ENCODE measurements at places on chromosomes 6 and 20. TPM values are rescaled to one million over a fixed set of nuclear protein-coding genes. Genes with fewer than 3 reads are reported as not detected.

DNA sequence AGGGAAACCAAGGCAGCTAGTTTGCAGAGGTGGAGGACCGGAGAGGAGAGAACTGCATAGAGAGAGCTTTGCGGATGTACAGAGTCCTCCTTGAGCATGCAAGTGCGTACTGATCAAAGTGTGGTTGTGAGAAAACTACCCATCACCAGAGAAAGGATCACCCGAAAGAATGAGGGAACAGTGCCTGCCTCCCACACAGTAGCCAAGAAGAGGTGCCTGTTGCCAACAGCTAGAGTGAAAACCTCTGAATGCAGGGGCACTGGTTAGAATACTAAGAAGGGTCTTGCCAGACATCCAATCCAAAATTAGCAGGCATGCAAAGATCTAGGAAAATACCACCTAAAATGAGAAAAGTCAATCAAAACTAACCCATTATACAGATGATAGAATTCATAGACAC lies 166.6 kb upstream of the AKAP12 start:
- H3K27ac ChIP-seq: no peak overlapping the region
- H3K36me3 ChIP-seq: no peaks in the 10 kb centered on the region
- H3K4me3 ChIP-seq: no peak overlapping the region
- no peaks in the 10 kb centered on the region for H3K27me3 ChIP-seq
- H3K4me1 ChIP-seq: peaks cover 57% of the 10 kb centered on the region

DNA sequence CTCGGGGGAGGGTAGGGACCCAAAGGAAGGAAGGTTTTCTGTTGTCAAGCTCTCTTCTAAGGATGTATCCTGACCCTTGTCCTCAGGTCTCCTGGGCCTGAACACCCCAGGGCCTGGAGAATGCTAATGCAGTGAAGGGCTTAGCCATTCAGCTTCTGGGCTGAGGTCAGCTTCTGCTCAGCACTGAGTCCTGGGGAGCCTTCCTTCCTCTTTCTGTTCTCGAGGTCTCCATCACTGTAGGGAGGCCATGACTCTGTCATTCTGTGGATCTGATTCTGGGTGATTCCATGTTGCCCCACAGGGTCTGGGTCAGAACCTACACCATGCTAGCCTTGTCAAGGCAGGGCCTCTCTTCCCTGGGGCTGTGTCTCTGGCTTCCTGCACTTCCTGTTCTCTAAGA lies 712.7 kb downstream of the DHX35 start:
- no peak overlapping the region for H3K4me3 ChIP-seq
- H3K36me3 ChIP-seq: no peaks in the 10 kb centered on the region
- H3K4me1 ChIP-seq: no peaks in the 10 kb centered on the region
- no peak for DNase-seq

DNA sequence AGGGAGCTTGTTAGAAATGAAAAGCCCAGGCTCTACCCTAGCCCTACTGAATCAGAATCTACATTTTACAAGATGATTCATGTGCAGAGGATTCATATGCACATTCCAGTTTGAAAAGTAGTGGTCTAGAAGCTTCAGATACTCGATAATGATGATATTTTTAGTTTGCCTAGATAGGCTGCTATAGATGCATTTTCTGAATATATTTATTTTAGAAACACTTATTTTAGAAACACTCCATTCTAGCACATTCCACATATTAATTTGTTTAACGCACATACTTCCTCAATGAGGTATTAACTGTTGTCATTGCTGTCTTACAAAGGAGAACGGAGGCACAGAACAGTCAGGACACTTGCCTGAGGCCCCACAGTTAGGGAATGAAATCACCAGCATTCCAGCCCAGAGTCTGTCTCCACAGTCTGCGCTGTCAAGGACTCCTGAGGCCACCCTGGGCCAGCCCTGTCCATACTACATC lies 64.4 kb downstream of the SNAP25 start:
- H3K36me3 ChIP-seq: no peaks in the 10 kb centered on the region
- H3K27me3 ChIP-seq: peaks cover 53% of the 10 kb centered on the region
- no peak overlapping the region for H3K27ac ChIP-seq
- H3K4me1 ChIP-seq: no peaks in the 10 kb centered on the region
- no peak for DNase-seq

DNA sequence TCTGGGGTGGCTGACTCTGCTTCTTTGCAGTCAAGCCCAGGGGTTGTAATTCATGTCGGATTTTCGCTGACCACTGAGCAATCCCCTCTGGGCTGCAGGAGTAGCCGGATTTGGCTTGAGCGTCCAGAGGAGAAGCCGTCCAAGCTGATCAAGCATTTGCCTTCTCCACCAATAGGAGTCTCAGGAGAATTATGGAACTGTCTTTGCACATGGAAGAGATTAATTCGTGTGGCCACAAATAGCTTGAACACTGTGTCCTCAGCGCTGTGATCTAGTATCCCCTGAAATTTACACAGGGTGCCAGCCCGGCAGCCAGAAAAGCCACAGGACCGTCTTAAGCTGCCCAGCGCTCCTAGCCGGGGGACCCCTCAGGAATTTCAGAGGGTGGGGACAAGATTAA lies 37.1 kb downstream of the EYA2 start:
- no peaks in the 10 kb centered on the region for H3K36me3 ChIP-seq
- H3K27me3 ChIP-seq: peaks cover 14% of the 10 kb centered on the region
- no peaks in the 10 kb centered on the region for H3K4me1 ChIP-seq
- H3K4me3 ChIP-seq: no peak overlapping the region
- H3K27ac ChIP-seq: no peak overlapping the region

- no peaks in the 10 kb centered on the region for H3K27me3 ChIP-seq
- no peak overlapping the region for H3K4me3 ChIP-seq
- H3K27ac ChIP-seq: no peak overlapping the region
- H3K36me3 ChIP-seq: no peaks in the 10 kb centered on the region
These were observed 62.2 kb upstream of the KLHL31 start for GRCh38 chr6:53727748-53728147.

DNA sequence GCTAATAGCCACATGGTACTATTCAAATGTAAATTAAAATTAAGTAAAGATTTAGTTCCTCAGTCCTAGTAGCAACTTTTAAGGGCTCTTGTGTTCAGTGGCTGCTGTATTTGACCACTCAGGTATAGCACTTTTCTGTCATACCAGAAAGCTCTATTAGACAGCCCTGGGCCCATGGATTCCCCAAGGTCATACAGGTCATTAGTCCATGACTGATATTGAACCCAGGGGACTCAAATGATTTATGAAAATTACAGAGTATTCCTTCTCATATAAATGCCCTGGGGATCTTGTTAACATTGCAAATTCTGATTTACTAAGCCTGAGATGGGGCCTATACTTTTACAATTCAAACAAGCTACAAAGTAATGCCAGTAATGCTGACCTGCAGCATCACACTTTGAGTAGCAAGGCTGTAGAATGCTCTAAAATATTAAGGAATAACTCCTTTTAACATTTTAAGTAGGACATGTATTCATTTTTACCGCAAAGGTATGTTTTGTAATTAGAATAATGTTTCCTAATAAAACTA lies 29.6 kb downstream of the RNF217 start:
- no peaks in the 10 kb centered on the region for H3K4me1 ChIP-seq
- H3K27me3 ChIP-seq: no peaks in the 10 kb centered on the region
- H3K4me3 ChIP-seq: no peak overlapping the region
- no peak overlapping the region for H3K27ac ChIP-seq
- no peak for DNase-seq

DNA sequence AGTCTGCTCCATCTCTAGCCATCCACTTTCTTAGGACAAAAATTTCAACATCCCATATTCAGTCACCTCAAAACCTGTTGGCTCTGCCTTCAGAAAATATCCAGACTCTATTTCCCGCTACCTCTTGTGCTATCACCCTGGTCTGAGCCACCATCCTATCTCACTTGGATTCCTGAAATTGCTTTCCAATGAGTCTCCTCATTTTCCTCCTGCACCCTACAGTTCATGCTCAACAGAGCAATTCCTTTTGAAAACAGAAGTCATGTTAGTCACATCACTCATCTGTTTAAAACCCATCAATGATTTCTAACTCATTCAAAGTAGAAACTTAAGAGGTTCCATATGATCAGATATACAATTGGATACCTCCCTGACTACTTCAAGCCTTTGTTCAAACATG lies 229.9 kb downstream of the ADGRG6 start:
- H3K27me3 ChIP-seq: no peaks in the 10 kb centered on the region
- DNase-seq: no peak
- H3K4me1 ChIP-seq: no peaks in the 10 kb centered on the region

DNA sequence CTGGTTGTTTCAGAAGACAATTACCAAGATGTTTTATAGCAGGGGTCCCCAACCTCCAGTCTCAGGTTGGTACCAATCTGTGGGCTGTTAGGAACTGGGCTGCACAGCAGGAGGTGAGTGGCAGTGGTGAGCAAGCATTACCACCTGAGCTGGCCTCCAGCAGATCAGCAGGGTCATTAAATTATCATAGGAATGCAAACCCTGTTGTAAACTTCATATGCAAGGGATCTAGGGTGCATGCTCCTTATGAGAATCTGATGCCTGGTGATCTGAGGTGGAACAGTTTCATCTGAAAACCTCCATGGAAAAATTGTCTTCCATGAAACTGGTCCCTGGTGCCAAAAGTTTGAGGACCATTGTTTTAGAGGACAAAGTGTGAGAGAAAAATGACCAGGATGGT lies 240.6 kb downstream of the GRM1 start:
- no peak for DNase-seq
- no peaks in the 10 kb centered on the region for H3K4me1 ChIP-seq
- H3K27ac ChIP-seq: no peak overlapping the region
- 0 out of 2 replicates have a peak, but pooled peaks cover 3% of the 10 kb centered on the region for H3K27me3 ChIP-seq

DNA sequence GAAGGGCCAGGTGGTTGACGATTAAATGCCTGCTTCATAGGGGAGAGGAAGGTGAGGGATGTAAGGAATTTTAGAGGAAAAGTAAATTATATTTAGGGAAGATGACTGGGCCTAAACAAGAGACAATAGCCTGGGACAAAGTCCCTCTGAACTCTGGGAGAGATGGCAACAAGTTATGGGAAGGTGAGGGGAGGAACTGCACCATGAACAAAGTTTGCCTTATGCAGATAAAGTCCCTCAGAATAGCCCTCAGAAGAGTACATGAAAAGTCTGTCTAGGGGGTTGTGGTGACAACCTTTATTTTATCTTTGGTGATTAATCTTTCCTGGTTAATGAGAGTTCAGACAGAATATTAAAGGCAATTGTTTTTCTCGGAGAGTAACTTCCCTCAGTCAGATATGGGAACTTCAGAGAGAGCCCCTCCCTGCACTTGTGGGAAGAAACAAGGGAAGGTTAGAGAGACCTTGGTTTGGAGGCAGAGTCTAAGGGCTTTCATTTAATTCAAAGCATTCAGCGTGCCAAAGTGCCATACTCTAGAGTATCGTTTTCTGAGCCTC lies 27.1 kb upstream of the FAM217A start:
- H3K4me3 ChIP-seq: no peak overlapping the region
- DNase-seq: no peak
- H3K36me3 ChIP-seq: no peaks in the 10 kb centered on the region
- no peak overlapping the region for H3K27ac ChIP-seq

Gene IFT52
- 29.0 TPM for total RNA-seq

Gene DEFB121
- not detected for total RNA-seq

Gene EEF1A2
- total RNA-seq: 454 TPM

Gene PRSS16
- 14.5 TPM for total RNA-seq

Gene OXT
- total RNA-seq: not detected

Gene TEAD3
- 21.8 TPM for total RNA-seq
